Skeletal muscle tissue (tissue), 5 donors: ENCODE measurements at places on chromosomes 1 and 21. TPM values are rescaled to one million over a fixed set of nuclear protein-coding genes. Genes with fewer than 3 reads are reported as not detected.

The CD160 gene
- total RNA-seq: under 0.01 TPM

The TTC24 gene
- total RNA-seq: not detected

The KANK4 gene
- 8.4 TPM for total RNA-seq

The AGBL4 gene
- under 0.01 TPM for total RNA-seq
